ENCODE measurements at places on chromosomes 3 and 15. TPM values are rescaled to one million over a fixed set of nuclear protein-coding genes. Genes with fewer than 3 reads are reported as not detected.

GRCh38 chr15:77854980-77855379 is 222.3 kb upstream of the LINGO1 start:
- peak; percentile 38 for DNase-seq

TIMP4 gene
- total RNA-seq, result 4.3 TPM

DNA sequence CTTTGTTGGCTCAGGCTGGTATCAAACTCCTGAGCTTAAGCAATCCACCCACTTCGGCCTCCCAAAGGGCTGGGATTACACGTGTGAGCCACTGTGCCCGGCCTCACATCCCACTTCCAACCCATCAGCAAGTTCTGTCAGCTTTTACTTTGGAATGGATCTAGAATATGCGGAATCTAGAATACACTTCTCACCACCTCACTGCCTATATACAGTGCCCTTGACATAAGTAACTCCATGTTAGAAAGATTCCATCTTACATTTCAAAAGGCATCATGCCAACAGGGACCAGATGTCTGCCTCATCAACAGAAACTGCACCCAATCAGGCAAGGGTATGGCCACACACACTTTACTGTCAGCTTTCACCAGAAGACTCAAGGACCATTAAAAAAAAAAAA is 9.9 kb upstream of the RBSN start:
- DNase-seq, result no peak

DNA sequence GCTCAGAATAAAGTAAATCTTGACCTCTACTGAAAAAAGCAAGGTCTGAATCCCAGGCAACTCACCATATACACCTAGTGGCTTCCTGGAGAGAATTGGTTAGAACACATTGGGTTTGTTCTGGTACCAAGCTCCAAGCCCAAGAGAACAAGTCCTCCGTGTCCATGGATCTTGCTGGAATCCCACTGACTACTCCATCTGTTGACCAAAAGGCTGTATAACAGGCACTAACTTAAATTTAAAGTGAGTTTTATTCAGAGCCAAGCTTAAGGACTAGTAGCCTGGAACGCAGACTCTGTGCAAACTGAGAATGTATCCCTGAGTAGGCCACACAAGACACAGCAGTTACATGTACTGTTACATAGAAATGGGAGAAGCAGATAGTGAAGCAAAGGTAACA is 342.1 kb upstream of the LRRC3B start:
- no peak for DNase-seq

DNA sequence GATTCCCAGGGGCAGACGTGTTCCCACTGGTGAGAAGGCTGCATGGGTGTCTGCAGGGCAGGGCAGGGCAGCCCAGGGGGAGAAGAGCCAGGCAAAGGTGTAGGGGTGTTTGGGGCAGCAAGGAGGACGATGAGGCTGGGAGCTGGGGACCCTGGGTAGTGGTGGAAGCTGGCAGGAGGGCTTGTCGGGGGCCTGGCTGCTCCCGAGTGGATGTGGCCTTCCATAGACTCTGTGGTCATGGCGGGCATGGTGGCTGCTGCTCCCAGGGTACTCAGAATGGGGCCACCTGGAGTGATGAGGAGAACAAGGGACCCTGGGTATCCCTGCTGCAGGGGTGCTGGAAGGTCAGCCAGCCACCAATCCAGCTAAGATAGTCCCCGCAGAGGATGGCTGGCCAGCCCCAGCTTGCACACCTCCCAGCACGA is 107.5 kb downstream of the WNT7A start:
- peak; percentile 51 for DNase-seq

DNA sequence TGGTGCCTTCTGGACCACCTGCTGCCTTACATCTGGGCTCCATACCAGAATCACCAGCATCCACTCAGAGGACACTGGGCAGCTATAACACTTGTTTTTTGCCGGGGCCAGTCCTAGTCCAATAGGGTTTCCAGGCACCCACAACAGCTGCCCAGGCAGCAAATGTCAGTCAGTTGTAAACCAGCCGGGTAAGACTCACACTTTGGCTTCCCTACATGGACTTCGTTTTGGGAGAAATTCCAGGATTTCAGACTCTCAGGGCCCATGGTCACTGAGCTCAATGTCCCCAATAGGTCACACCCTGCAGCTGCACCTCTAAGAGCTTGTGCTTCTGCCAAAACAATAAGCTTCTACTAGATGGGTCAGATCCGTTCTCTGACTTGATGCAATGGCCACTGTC is 83.8 kb downstream of the FAM174B start:
- DNase-seq, result no peak

- DNase-seq, result no peak
Observed at GRCh38 chr3:40961104-40961857, 238.0 kb upstream of the CTNNB1 start.

DNA sequence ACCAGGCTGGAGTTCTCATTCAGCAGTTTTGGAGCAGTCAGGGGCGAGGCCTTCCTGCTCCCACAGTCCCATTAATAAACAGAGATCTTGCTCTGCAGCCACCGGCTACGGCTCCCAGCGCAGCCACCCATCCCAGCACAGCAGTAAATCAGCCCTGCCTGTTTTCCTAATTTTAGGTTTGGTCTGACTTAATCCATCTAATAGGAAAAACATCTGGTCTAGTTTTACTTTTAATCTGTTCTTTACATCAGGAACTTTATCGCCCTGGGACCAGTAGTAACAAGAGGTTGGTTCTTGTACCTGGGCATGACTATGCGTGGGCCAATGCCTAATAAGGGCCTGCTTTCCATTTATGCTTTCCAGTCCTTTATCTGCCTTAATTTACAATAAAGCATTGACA is 264.0 kb upstream of the DPH6 start:
- DNase-seq, result no peak

DNA sequence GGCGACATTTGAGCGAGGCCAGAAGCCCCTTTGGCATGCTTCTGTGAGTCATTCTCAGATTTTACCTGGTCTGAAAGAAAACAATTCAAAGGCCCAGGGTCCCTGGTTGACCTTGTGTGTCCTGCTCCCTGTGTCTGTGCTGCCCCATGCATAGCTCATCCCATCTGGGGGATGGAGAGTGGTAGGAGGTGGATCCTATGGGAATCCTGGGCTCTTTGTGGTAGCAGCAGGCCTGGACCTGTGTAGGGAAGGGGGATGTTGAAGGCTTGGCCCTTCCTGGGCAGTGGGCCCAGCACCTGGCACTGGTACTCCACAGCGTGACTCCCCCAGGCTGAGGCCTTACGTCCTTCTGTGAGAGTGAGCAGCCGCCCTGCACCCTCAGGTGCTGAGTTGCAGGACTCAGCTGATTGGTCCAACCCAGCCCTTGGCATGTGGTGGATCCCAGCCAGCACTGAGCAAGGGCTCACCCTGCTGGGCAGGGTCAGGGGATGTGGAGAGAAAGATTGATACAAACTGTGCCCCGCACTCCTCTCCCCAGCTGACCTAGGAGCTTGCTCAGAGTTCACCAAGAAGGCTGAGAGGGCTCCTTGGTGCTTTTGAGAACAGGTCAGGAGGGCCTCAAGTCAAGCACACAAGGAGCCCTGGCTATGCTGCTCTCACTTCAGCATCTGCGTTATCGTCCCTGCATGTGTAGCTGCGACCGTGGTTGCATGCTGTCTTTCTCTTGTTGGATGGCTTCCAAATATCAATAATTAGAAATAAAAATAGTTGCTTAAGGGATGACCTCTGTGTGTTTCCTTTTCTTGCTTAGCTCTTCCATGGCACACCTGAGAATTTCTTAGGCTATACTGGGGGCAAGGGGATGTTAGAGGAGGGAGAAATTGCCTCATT is 21.4 kb upstream of the JMJD7 start:
- no peak for DNase-seq

GRCh38 chr15:88832820-88833730 is 29.8 kb downstream of the ACAN start:
- no peak for DNase-seq

STXBP5L gene
- not detected for total RNA-seq

- DNase-seq, result no peak
Observed at GRCh38 chr3:188003188-188004171, 150.5 kb upstream of the LPP start.

ETFA gene
- total RNA-seq, result 351 TPM

DNA sequence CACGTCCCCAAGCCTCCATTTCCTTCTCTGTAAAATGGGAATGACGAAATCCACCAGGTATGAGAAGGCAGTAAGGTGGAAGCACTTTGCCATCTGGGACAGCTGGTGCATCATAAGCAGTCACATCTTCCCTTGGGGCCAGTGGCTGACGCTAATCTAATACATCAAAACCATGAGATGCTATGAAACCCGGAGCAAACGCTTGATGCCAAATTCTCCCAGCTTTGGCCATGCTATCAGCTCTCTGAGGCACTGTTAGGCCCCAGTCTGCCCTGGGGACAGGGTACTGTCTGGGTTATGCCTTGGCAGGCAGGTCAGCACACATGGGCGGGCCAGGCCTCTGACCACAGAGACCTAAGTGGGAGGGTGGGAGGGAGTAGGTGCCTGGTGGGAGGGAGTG is 66.1 kb downstream of the ADAMTS17 start:
- no peak for DNase-seq

Measured in cardiac septum (tissue), 1 donor.